Thoracic aorta (tissue), 2 donors: ENCODE measurements at places on chromosomes 5 and 9.

DNA sequence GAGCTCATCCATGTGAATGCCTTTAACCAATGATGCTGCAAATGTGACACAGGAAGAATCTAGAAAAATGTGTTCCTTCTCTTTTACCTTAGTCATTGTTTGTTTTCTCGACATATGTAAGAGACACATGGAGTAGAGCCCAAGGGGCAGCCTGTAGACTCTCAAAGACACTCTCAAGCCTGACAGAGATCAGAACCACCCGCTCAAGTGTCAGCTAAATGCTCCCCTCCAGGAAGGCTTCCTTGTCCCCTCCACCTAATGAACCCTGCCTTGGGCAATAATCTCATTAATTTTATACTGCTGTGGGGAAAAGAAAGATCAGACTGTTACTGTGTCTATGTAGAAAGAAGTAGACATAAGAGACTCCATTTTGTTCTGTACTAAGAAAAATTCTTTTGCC, 157.4 kb downstream of the MUSK start:
- no peak for DNase-seq

- DNase-seq, result no peak
These were observed 3.6 kb downstream of the ERGIC1 start for GRCh38 chr5:172837640-172838039.

DNA sequence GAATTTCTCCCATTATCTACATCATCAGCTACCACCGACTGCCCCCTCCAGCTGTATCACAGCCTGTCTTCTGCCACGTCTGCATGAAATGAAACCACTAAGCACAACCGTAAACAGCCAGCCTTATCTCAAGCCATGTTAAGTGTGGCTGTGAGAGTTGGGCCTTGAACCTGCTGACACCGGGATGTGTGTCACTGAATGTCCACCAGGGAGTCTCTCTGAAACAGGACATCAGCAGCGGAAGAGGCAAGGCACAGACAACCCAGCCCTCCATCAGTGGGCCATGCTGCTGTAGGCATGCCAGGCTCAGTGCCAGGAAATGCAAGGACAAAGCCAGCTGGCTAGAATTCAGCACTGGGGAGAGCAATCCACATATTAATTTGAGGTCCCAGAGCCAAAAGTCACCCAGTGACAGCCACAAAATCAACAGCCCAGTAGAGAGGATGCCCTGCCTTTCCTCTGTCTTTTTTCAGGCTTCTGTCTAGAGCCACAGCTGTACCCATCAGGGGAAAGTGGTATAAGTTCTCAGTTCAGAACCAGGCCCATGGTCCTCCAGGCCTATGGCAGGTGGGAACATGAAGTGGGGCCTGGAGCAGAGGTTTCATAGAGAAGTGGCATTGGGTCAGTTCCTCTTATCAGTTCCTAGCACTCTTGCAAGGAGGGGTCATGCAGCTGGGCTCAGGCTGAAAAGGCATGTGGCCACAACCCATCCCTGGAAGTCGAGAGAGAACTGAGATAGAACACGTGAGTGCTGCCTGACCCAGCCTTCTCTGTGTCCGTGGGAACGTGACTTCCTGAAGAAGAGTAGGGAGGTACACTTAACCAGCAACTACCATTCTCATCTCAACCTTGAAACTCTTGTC, 199.4 kb downstream of the ESM1 start:
- DNase-seq, result peak; percentile 24

GRCh38 chr9:130296783-130297055, 31.2 kb downstream of the HMCN2 start:
- DNase-seq, result no peak

- no peak for DNase-seq
These were observed 89.7 kb downstream of the HRH2 start for GRCh38 chr5:175747539-175748060.

GRCh38 chr5:180816608-180817534, 14.3 kb upstream of the MGAT1 start:
- DNase-seq, result no peak

- no peak for DNase-seq
These were observed 33.9 kb upstream of the ARHGAP26 start for GRCh38 chr5:142736247-142736632.

GRCh38 chr5:138824924-138825863, 49.9 kb downstream of the LRRTM2 start:
- no peak for DNase-seq

DNA sequence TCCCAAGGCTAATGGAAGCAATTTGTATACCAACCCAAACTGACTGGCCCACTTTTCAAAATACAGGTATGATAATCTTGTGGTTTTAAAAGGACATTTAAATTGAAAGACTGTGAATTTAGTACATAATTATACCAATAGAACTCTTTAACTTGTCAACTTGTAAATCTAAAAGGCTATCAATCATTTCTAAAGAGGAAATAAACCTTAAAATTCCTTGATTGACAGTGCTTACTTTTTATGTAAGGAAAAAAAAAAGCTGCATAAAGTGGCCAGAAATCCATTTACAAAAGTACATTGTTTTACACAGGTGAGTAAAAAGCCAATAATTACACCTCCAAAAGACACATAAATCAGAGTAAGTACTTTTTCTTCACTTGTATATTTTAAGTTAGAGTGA, 367.4 kb downstream of the EBF1 start:
- no peak for DNase-seq
